ENCODE measurements at places on chromosomes 5 and 9.

DNA sequence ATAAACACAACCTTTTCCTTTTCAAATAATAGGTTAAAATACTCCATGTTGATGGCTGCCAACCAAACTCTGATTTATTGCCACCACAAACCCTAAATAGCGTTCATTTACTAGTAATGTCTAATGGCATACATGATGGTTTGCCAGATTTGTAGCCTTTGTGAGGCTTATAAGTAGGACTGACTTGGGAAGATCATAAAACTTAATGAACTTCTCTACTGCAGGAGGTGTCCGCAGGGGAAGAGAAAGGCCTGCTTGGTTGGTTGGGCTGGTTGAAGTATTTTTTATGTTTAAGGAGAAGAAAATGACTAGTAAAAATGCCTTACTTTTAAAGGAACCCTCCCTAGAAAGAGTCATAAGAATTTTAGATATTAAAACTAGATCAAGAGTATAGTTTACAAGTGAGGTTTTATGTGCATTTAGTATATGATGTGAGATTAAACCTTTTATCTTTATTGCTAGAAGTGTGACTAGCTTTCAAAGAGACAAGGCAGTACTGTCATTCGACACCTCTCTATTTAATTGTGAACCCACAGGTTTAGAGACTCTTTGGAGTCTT, 5.0 kb downstream of the PBX3 start:
- DNase-seq: no peak

- DNase-seq: no peak
These were observed 52.3 kb downstream of the CAST start for GRCh38 chr5:96714450-96714849.

- peak; percentile 75 for DNase-seq
These were observed 24.9 kb upstream of the SLCO6A1 start for GRCh38 chr5:102523541-102524175.

DNA sequence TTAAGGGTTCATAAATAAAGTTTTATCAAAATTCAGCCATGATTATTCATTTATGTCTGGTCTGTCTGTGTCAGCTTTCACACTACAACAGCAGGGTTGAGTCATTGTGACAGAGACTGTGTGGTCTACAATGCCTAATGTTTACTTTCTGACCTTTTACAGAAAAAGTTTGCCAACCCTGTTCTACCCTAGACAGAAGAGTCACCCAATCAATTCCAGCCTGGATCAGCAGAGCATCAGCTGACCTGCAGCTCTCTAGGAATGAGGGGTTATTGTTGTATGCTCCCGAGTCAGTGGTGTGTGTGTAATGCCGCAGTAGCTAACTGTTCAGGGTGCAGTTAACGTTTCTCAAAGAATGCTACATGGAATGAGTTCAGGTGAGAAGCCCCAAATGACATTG, 87.3 kb downstream of the HRH2 start:
- no peak for DNase-seq

DNA sequence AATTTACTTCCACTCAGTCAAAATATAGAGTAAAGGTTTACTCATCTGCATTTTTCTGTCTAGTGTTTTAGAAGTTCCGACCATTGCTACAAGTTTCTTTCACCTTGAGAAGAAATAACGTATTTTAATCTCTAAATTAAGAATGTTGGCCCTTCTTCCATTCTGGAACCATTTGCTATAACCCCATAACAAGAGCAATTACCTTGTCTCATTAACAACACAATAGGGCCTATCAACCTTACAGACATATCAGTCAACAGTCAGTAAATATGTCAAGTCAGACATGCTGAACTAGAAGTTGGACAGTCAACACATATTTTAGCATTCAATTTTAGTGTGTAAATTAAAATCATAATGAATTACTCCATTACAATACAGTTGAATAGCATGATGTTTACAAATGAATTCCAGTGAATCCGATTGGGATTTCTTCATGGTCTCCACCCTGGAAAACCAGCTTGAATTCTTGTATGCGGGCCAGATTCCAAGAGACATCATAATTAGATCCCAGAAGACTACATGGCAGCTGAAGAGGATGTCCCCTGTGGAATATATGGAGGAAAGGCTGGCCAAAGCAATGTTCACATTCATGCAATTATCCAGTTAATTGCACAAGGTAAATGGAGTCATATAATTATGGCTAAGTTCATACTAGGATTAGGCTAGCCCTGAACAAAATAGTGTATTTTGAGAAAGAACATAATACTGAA, 196.2 kb upstream of the TARS1 start:
- DNase-seq: no peak

- DNase-seq: no peak
These were observed 55.5 kb upstream of the N4BP3 start for GRCh38 chr5:178057839-178058238.

DNA sequence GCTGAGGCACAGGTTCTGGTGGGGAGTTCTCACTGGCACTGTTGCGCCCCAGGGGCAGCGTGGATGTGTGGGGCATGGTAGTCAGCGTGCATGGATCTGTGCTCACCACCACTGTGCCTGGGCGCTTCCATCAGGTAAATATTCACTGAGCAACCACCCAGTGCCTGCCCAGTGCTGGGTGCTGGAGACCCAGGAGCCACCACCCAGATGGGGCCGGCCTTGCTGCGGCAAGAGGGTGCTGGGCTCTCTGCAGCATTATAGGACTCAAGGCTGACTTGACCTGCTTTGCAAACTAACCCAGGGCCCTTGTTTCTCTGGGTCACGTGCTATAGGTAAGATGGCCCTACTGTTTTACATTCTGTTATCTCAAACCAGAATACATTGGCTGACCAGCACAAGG, 60.5 kb downstream of the DAP start:
- no peak for DNase-seq

DNA sequence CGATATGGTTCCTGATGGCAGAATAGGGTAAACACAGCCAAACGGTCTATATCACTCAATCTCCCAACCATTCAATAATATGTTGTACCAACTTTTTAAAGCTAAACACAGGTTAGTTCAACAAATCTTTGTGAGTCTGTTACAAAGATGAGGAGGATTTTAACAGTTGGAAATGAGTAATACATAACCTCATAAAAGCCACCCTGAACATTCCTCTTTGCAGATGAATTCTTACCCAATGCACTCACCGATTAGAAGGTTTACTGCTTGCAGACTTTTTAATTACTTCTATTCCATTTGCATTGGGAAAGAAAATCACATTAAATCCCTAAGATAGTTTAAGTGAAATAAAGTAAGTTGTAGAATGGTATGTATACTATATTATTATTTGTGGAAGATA, 23.3 kb upstream of the TRMT10B start:
- DNase-seq: no peak

DNA sequence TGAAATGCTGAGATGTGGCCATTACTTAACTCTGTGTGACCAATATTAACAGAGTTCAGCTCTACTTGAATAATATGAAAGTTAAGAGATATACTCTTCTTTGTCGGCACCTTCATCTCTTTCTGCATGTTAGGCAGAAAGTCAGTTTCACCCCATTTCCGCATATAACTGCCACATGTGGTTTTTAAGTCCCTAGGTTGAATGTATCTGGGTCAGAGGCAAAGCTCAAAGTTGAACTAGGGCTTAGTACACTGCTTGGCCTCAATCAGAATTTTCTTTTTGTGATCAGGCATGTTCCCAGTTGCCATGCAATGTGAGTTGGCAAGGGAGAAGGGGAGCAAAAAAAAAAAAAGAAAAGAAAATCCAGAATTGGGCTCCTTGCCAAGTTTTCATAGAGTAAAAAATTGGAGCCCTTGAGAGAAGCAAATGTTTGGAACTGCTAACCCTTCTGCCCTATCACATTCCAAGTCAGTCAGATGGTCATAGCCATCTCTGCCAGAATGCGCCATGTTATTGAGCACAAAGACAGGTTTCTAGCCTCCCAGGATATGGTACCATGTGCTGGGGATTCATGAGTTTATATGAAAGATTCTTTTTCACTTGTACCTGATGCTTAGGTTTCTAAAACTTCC, 251.2 kb upstream of the RORB start:
- DNase-seq: no peak

DNA sequence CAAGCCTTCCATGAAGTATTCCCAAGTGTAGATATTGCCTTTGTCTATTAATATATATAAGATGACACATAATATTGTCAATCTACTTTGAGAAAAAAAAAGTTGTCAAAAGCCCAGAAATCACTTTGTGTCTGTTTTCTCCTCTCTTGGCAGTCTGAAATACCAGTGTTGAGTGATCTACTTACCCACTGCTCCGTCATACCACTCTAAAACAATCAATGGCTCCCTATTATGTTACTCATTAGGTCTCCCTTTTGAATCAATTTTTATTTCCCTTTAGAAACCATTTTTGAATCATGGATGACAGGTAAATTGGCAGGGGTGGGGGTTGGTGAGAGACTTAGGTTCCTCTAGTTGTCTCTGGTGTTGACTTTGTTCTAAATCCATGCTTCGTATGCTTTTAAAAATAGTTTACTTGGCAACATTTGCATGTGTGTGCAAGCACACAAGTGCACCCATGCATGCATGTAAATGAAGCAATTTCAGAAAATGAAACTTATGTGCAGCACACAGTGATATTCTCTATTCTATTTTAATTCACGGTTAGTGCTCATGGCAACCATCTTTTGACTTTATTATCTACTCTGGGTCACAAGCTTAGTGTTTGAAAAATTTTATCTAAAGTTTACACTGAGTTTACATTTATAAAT, 378.9 kb downstream of the RAB3C start:
- DNase-seq: no peak

DNA sequence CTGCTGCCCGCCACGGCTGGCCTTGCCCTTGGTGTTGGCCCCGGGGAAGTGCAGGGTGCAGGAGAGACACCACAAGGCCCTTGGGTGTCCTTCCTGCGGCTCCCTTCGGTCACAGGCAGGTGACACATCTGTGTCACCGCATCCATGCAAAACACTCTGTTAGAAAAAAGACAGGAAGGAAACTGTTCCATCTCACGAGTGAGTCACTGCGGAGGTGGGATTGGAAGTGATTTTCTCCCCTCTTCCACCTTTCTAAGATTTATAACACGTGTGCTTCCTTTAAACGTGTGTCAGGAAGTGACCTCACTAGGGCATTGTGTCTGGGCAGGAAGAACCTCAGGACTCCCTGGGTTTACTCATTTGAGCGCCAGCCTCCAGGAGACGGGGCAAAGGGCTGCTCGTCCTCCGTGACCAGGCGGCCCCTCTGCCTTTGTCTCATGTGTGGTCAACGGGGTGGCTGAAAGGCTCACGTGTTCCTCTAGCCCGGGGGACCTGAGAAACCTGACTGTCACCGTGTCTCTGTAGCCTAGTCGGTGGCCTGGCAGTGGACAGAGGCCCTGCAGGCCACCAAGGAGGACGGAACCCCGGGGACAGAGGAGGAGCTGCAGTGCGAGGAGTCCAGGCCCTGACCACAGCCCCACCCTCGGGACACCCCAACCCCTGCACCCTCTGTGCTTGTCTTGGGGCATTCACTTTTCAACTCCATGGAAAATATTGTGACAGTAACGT, 4.9 kb upstream of the LCN1 start:
- no peak for DNase-seq
